ENCODE measurements at places on chromosomes 3 and 15.

DNA sequence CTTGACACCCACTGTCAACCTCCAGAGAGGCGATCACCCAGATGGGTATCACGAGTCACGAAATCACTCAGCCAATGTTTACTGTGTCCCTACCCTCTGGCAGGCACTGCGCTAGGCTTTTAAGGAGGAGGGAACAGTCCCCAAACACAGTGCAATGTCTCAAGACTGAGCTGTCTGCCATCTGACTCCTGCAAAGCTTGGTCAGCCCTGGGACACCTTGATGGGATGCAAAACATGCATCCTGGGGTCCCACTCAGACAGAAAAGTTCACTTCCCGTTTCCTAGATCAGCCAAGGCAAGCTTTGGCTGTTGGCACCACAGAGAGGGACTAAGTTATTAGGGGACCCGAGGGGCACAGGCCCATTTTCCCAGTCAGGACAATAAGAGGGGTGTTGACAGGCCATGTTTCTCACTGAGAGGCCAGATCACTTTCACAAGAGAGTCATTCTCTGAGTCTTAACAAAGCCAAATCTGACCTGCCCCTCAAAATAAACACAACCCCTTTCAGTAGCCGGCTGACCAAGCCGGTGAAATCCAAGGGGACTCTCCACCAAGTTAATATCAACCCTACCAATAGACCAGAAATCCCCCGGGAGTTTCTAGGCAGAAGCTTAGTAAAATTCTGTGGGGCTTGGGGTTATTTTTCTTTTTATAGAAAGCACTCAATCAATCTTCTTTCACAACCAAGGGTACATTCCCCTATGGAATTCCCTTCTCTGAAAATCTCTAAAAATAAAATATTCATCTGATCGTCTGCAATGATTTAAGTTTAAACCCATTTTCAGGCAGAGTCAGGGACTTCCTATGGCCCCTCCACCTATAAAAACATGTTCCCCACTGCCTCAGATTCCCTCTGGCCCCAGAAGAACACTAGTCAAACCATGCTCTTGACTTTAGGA is 3.5 kb downstream of the RFTN1 start:
- DNase-seq = no peak

- DNase-seq = no peak
Measured at GRCh38 chr15:34594361-34594760, 10.9 kb upstream of the GOLGA8B start.

DNA sequence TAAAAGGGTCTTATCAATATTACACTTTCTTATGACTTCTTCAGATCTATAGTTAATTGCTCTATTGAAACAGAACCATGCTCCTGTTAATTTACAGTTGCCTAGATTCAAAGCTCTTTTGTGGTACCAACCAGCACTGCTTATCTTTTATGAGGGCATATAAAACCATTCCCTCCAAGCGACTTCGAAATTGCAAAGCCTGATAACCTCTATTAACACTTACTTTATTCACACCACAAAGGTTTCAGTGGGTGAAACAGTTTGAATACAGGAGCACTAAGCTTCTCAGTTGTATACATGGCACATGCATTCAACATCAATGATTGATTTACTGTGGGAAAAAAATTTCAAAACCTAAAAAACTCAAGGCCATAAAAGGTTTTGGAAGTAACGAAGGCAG is 74.9 kb upstream of the PPIB start:
- no peak for DNase-seq

- DNase-seq = no peak
Measured at GRCh38 chr15:58146211-58146610, 8.0 kb downstream of the AQP9 start.

- DNase-seq = no peak
Measured at GRCh38 chr3:77685713-77686112, 645.8 kb downstream of the ROBO2 start.

GRCh38 chr3:44992555-44993470 is 16.8 kb downstream of the EXOSC7 start:
- DNase-seq = no peak

GRCh38 chr3:197599089-197599765 is 43.5 kb upstream of the BDH1 start:
- DNase-seq = no peak

DNA sequence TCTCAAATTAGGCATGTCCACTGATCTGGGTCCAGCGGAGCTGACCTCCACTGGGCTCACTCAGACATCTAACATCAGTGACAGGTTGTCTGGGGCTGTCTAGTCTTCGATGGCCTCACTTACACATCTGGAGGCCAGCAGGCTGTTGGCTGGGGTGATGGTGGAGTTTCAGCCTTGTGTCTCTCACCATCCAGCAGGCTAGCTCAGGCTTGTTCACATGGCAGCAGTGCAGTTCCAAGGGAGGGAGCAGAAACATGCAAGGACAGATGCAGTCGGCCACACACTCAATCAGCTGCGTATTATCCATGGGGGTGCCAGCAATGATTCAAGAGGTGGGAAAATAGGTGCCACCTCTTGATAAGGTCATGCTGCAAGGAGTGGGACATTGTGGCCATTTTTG is 292.5 kb downstream of the SHQ1 start:
- no peak for DNase-seq

DNA sequence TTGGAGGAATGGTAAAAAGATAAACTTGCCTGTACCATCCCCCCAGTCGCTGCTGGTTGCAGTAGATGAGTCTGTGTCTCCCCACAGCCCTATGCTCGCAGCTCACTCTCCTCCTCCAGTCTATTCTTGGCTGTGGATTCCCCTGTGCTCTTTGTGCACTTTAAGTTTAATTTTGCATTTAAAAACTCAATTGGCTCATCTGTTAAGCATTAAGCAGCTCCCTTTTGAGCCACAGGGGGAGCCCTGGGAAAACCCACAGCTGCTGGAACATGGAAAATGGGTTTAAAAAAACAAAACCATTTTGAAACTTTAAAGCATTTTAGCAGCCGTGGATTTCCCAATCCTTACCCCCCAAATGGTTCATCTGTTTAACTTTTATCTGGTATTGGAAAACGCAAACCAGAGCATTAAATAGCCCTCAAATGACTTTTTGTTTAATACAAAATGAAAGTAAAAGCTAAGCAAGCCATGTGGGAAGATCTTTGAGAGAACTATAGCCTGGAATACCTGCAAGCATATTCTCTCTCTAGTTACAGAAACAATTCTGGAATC is 536.9 kb downstream of the ZIC1 start:
- peak; percentile 13 for DNase-seq

GRCh38 chr15:47095833-47096232 is 621.5 kb upstream of the SEMA6D start:
- DNase-seq = no peak

DNA sequence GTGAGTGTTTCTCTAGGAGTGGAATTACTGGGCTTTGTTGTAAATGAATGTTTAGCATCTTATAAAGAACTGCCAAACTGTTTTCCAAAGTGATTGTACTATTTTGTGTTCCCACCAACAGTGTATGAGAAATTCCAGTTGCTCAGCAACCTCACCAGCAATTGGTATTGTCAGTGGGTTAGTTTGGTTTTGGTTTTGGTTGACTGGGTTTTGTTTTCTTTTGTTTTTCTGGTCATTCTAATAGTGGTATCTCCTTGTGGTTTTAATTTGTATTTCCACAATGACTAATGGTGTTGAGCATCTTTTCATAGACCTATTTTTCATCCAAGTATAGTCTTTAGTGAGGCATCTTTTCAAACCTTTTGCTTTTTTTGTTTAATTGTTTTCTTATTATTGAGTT is 27.1 kb downstream of the FILIP1L start:
- DNase-seq = no peak

DNA sequence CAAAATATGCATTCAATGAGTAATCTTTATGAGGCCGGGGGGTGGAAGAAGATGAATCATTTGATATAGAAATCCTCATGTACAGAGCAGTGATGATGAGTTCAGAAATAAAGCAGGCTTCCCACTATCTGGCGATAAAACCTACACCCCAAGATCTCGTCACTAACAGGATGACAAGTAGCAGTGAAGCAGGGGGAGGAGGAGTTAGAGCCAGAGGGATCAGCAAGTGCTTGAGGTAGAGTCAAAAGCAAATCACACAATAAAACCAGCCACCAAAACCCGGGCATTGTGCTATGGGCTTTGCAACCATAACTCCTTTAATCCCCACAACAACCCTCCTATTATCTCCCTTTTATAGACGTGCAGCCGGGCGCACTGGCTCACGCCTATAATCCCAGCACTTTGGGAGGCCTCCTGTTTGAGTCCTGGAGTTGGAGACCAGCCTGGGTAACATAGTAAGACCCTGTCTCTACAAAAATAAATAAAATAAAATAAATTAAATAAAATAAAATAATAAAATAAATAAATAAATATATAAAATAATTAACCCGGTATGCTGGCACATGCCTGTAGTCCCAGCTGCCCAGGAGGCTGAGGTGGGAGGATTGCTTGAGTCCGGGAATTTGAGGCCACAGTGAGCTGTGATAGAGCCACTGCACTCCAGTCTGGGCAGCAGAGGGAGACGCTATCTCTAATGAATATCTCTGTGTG is 53.0 kb downstream of the STARD5 start:
- DNase-seq = no peak

- no peak for DNase-seq
Measured at GRCh38 chr3:50297384-50297775, 1.8 kb downstream of the HYAL3 start.

DNA sequence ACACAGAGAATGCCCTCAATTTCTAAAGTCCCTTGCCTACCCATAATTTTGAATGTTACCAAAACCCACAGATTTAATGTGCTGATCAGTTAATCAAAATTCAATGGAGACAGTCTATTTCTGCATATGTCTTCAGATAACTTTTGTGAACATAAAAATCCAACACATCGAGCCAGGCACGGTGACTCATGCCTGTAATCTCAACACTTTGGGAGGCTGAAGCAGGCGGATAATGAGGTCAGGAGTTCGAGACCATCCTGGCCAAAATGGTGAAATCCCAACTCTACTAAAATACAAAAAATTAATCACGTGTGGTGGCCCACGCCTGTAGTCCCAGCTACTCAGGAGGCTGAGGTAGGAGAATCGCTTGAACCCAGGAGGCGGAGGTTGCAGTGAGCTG is 49.3 kb downstream of the PEAK1 start:
- DNase-seq = no peak

Data from GOT3 (cell line).